Endothelial cell (in vitro differentiated cells): ENCODE measurements at places on chromosomes 6 and 20. TPM values are rescaled to one million over a fixed set of nuclear protein-coding genes. Genes with fewer than 3 reads are reported as not detected.

The HFE gene
- 1.2 TPM for total RNA-seq

DNA sequence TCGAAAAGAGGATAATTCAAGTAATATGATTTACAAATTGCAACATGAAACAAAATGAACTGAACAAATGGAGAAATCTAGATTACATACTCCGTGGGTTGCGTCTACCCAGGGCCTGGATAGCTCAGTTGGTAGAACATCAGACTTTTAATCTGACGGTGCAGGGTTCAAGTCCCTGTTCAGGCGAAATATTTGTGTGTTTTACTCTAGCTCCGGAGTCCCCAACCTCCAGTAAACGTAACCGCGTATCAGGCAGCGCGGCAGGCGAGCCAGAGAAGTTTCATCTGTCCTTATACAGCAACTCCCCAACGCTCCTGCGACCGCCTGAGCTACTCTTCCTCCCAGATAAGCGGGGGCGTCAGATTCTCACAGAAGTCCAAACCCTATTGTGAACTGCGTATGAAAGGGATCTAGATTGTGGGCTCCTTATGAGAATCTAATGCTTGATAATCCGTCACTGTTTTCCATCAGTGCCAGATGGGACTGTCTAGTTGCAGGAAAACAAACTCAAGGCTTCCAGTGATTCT, 176.1 kb downstream of the TRIM27 start:
- peak; percentile 57 for DNase-seq

The KCNB1 gene
- 0.36 TPM for total RNA-seq

- DNase-seq, result peak; percentile 70
Measured at GRCh38 chr6:35583893-35584688, 71.4 kb upstream of the TULP1 start.
